ENCODE measurements at places on chromosomes 4 and X. TPM values are rescaled to one million over a fixed set of nuclear protein-coding genes. Genes with fewer than 3 reads are reported as not detected.

GRID2 gene
- total RNA-seq: not detected

CT47C1 gene
- not detected for total RNA-seq

GRCh38 chr4:79450053-79450452, 42.0 kb upstream of the GK2 start:
- no peaks in the 10 kb centered on the region for H3K27me3 ChIP-seq
- no peaks in the 10 kb centered on the region for H3K36me3 ChIP-seq

- peaks cover 8% of the 10 kb centered on the region for H3K27me3 ChIP-seq
- no peak overlapping the region for H3K4me3 ChIP-seq
- no peak overlapping the region for H3K27ac ChIP-seq
- H3K4me1 ChIP-seq: no peaks in the 10 kb centered on the region
- no peaks in the 10 kb centered on the region for H3K36me3 ChIP-seq
These were observed 4.0 kb downstream of the TRPC5 start for GRCh38 chrX:112078606-112079005.

- no peaks in the 10 kb centered on the region for H3K4me1 ChIP-seq
- no peak overlapping the region for H3K4me3 ChIP-seq
- no peaks in the 10 kb centered on the region for H3K27me3 ChIP-seq
- DNase-seq: no peak
These were observed 81.2 kb downstream of the CXXC4 start for GRCh38 chr4:104413487-104413886.

DNA sequence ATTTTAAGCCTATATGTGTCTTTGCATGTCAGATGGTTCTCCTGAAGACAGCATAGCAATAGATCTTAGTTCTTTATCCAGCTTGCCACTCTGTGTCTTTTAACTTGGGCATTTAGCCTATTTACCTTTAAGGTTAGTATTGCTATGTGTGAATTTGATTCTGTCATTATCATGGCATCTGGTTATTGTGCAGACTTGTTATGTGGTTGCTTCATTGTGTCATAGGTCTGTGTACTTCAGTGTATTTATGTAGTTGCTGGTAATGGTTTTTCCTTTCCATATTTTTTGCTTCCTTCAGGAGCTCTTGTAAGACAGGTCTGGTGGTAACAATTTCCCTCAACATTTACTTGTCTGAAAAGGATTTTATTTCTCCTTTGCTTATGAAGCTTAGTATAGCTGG, 1443.5 kb downstream of the FAM133A start:
- no peaks in the 10 kb centered on the region for H3K27me3 ChIP-seq
- DNase-seq: no peak
- no peak overlapping the region for H3K27ac ChIP-seq
- H3K36me3 ChIP-seq: no peaks in the 10 kb centered on the region
- H3K4me1 ChIP-seq: no peaks in the 10 kb centered on the region

Measured in CD4-positive, alpha-beta T cell (primary cell).